Activated CD8-positive, alpha-beta memory T cell treated with anti-CD3 and anti-CD28 coated beads for 4 hours (primary cell): ENCODE measurements at places on chromosomes 3 and 15.

DNA sequence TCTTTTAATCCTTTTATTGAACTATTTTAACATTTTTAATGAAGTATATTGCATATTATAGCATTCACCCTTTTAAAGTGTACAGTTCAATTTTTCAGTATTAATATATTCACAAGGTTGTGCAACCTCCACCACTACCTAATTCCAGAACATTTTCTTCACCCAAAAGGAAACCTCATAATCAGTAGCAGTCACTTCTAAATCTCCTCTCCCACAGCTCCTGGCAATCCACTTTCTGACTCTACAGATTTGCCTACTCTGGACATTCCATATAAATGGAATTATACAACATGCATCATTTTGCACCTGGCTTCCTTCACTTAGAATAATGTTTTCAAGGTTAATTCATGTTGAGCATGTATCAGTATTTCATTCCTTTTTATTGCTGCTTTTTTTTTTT is 55.0 kb upstream of the HRH1 start:
- DNase-seq, result no peak

DNA sequence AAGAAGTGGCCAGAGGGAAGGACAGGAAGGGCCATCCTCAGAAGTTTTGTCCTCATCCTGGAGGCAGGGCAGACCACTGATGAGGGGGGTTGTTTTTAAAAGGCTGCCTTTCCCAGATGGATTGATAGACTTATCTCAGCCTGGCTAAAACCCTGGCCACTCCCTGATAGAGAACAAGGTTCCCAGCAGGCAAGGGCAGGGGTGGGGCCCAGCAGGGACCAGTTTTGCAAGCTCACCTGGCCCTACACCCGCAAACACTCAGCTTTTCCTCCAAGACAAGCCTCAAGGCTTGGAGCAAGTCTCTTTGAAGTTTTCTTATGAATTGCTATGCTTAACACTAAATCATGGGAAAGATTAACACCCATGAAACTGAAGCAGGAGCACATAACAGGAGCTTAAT is 9.1 kb downstream of the LIPC start:
- no peak for DNase-seq

GRCh38 chr15:33310481-33311311 is at the start of gene RYR3:
Gene RYR3 (plus strand): TSS chr15:33310967. CDS start chr15:33311046, 79 bp downstream.
- no peak for DNase-seq

DNA sequence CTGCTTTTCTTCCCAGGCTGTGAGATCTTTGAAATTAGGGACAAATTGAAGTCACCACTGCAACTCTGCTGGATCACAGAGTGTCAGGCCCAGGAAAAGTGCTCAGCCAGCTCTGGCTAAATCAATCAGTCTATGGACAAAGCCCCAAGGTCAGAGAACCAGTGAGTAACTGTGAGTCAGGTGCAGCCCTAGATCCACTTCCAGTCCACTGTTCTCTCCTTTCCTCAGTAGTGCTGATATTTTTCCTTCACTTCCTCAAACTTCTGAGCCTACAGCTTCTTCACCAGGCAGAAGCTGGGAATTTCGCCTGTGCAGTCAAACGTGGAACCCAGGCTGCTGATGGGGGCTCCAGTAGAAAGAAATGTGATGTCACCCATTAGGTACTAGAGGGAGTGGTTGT is 75.1 kb upstream of the TRIM42 start:
- DNase-seq, result no peak

GRCh38 chr3:171890398-171890797 is 47.2 kb downstream of the TMEM212 start:
- no peak for DNase-seq

DNA sequence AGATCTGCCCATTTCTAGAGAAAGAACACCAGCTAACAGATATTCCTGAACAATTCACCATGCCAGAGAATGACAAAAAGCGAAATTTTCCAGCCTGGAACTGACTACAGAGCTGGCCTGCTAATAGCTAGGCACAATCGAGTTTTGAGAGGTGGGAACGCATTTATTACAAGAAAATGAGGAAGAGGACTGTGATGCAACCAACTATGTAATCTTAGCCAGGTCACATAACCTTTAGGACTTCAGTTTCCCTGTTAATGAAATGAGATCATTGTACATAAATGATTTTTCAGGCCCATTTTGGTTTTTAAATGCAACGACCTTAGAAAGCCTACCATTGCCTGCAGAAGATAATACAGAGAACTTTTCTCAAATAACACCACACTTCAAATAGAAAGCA is 72.1 kb upstream of the SETMAR start:
- no peak for DNase-seq

- DNase-seq, result no peak
Observed at GRCh38 chr15:45521596-45522327, 793 bp downstream of the SLC30A4 start.

DNA sequence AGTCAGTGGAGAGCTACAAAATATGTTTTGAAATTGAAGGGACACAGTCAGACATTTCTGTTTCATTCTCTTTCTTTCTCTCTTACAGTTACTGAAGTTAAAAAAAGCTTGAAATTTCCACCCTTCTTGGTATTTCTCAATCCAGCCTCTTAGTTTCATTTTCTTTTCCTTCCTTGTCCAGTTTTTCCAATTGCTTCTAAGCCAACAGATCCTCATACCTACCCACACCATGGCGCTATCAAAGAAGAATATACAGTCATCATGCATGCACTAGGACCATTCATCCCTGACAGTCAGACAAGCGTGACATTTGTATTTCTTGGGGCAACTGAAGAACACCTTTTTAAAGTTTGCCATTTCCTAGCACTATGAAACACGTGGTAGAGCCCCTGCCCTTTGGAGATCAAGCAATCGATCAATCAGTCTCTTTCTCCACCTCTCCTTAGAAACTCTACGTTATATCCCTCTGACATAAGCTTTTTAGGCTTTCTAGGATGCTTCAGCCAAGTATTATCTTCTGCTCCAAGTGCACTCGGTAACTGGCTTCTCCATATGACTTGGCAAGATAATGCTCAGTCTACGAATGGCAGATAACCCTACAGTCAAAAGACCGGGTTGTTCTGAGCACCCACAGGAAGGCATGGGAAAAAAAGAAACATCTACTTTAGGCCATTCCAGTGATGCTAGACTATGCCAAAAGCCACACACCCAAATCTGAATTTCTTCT is 65.4 kb downstream of the FBN1 start:
- DNase-seq, result no peak

DNA sequence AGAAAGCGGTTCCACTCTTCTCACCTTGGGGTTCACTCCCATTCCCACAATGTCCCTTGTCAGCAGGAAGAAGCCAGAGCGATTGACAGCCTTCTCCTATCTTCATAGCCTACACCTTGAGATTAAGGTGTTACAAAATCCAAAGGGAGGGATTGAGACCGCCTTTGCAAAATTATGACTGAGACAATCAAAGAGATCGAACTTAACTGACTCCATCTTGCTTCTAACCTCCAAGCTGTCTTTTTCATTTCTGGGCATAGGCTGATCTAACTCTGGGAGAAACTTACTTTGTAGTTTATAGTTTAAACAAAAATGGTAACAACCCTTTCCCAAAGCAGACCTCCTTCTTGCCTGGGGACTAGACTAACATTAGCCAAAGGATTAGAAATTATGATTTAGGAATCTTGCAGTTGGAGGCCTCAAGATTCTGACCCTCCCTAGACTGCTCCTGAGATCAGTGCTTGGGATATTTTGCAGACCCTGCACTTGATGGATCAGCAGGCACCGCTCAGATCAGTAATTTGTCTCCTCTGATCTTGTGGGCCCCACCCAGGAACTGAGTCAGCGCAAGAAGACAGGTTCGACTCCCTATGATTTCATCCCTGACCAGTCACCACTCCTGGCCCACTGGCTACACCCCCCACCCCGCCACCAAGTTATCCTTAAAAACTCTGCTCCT is 40.0 kb downstream of the PAQR5 start:
- DNase-seq, result no peak

- no peak for DNase-seq
Observed at GRCh38 chr15:75693501-75694240, 19.0 kb downstream of the CSPG4 start.

DNA sequence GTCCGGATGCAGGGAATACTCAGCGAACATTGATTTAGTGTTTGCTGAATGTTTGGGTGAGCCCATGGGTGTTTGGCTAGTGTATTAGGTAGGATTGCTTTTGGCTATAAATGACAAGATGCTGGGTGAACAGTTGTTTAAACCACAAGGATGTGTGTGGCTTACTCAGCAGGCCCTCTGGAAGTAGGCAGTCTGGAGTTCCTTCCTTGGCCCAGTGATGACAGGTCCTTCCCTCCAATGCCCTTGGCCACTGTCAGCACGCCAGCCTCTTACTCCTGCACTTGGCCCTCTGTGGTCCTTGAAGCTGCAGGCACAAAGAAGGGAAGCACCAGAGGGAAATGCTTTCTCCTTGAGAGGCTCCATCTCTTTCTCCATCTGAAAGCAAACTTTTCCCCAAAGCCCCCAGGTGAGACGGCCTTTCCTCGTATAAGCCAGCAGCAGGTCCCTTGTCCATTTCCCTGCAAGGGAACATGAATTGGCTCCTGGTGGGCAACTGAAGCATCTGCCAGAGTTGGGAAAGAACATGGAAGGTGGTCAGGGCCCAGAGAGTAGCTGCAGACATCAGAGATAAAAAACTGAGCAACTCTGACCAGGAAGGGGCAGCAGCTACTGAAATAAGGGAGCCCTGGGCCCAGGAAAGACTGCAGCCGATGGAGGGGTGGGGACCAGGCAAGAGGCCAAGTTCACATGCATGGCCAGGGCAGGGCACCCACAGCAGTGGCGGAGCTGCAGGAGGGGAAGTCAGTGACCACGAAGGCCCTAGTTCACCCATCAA is 105.0 kb downstream of the TPRA1 start:
- DNase-seq, result no peak

DNA sequence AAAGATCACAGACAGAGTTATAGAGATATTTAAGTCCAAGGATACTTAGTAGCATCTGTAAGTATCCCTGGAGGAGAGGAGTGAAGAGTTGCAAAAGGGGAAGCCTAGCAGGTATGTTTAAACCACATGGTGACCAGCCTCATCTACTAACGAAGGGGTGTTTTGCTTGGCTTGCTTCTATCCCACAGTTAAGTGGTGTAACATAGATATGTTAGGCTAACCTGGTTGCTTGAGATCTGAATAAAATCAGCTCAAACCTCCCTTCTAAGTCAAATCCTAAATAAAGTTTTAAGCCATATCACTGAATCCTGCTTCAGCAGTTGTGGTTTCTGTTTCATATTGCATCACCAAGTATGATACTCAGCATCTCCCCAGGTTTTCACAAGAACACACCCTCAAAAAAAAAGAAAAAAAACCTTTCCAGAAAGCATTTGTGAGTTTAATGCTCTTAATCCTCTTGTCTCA is 880.2 kb downstream of the ROBO1 start:
- no peak for DNase-seq

GRCh38 chr3:128590948-128591347 is 59.7 kb downstream of the RPN1 start:
- DNase-seq, result no peak

DNA sequence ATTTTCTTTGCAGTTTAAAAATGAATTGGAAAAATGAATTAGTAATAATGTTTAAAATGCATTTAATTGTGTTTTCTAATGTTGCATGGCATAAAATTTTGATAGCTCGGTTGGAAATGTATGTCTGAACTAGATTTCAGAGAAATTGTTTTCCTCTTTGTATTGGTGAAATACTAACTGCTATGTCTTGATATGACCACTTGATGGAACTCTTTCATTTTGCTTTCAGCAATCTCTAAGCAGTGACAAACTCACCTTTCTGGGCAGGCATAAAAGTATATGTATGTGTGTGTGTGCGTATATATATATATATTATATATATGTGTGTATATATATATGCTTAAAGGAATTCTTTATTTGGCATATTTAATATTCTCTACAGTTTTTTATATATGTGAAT is 239.3 kb upstream of the ZNF717 start:
- no peak for DNase-seq

GRCh38 chr15:32855942-32856341 is 138.1 kb downstream of the GREM1 start:
- no peak for DNase-seq

DNA sequence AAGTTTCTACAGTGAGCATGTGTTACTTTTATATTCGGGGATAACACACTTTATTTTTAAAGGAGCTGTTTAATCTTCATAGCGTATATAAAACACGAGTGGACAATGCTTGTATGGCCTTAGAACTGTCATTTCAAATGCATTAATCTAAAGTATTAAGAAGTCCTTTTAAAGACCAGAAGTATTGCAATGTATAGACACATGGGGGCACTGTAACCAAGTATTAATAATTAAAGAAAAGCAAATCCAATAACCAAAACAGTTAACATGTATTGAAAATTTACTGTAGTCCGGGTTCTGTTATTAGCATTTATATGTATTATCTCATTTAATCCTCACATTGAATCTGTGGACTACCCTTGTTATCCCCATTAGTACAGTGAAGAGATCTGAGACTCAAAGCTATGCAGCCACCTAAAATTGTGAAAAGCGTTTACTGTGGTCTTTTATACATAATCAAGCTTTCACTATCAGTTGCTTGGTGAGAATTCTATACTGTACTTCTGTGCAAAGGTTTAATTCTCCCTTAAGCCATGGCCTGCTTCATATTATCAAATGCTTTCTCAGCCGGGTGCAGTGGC is 10.1 kb downstream of the ARL14 start:
- no peak for DNase-seq

DNA sequence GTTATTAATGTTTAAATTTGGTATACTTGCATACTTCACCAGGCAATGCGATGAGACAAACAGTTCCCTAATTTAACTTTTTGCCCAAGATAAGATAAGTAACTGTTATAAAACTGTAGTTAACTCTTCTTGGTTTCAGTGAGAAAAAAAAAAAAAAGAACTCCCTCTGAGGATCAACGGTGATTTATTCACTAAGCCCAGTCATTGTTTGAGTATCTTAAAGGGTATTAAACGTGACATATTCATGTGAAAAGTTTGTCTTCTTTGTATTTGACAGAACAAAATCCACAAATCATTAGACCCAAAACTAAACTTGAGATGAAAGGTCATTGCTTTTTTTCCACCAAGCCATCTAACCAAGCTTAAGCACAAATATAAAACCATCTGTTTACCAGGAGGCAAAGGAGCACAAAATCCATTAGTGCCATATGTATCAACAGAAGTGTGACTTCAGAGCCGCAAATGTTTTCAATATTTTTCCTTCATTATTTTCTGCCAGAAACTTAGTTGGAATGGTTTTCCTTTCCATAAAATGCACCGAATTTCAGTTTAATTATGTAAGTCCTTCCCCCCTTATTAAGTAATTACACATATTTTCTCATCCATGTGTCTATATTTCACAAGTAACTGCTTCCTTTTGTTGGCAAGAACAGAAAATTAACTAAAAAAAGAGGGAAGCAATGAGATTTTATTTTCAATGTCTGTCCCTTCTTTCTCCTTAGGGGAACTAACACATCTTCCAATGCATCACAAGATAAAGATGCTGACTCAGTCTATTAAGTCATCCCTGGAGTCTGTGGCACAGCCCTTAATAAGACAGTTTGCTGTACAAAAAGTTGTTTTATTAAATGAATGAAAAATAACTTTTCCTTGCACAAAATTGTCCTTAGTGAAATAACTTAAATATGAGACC is 92.2 kb upstream of the RAP2B start:
- no peak for DNase-seq
